Kidney epithelial cell (primary cell): ENCODE measurements at places on chromosomes 13 and 19. TPM values are rescaled to one million over a fixed set of nuclear protein-coding genes. Genes with fewer than 3 reads are reported as not detected.

- no peak for DNase-seq
Observed at GRCh38 chr19:16265890-16266585, 58.6 kb upstream of the KLF2 start.

DNA sequence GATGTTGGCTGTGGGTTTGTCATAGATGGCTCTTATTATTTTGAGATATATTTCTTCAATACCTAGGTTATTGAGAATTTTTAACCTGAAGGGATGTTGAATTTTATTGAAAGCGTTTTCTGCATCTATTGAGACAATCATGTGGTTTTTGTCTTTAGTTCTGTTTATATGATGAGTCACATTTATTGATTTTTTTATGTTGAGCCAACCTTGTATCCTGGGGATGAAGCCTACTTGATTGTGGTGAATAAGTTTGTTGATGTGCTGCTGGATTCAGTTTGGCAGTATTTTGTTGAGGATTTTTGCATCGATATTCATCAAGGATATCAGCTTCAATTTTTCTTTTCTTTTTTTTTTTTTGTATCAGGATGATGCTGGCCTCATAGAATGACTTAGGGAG lies 29.4 kb downstream of the NBEA start:
- no peak for DNase-seq

GRCh38 chr19:3852614-3853254 lies 16.1 kb downstream of the ZFR2 start:
- peak; percentile 52 for DNase-seq

Gene OR7G2
- not detected in 2 replicates for total RNA-seq

Gene KCTD12
- total RNA-seq: 5.0 and 5.4 TPM in 2 replicates

Gene IQCN
- total RNA-seq: 0.13 and 0.21 TPM in 2 replicates

Gene SIGLECL1
- 0.79 TPM in 1 of 2 replicates, not detected in the other for total RNA-seq

Gene HSD11B1L
- total RNA-seq: 7.4 and 11.4 TPM in 2 replicates
